NCI-H1417 treated with DMSO at 0.1 percent for 48 hours (cell line): ENCODE measurements at places on chromosomes 7 and 10.
A peak's percentile ranks its signal among the peaks of the same experiment; 100 is the strongest.

- DNase-seq, result no peak
Measured at GRCh38 chr10:110710621-110711020, 66.5 kb downstream of the RBM20 start.

DNA sequence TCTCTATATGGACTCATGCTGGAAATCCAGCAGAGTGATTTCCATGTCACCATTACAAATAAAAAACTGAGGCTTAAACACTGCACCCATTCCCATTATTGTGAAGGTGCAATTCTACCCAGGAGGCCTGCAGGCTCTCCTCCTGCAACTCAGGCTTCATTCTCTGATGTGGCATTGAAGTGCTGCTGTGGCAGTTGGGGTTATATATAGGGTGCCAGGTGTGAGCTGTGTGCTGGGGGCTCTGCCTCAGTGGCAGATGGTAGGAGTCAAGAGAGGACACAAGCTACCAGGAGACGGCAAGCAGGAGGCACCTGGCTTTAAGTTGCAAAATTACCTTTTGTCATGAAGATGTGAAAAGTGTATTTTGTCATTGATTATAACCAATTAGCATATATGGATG lies 21.3 kb downstream of the ZNF107 start:
- DNase-seq, result no peak

GRCh38 chr7:116592445-116592844 lies 67.6 kb downstream of the CAV1 start:
- DNase-seq, result no peak

GRCh38 chr10:52642208-52642607 lies 130.4 kb downstream of the MBL2 start:
- DNase-seq, result no peak

GRCh38 chr7:133310232-133310862 lies 57.5 kb downstream of the EXOC4 start:
- DNase-seq, result peak; percentile 73
